ENCODE measurements at places on chromosomes 2 and 18.

DNA sequence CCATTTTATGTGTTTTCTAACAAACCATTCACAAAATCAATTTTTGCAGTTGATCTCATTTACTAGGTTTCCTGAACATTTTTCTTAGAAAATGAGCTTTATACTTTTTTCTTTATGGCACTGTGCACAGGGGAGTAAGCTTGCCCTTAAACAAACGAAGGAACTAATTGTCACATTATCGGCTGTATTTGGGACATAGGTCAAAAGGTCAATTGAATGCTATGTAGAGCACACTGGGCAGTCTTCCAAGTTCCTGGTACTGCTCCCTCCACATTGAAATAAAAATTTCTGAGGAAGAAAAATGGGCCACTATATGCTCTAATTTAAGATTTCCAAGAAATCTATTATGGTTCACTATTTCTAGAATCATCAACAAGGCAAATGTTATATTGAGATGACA lies 93.6 kb upstream of the TMEFF2 start:
- no peak for DNase-seq

GRCh38 chr2:120488531-120488930 lies 142.6 kb downstream of the INHBB start:
- DNase-seq = no peak

DNA sequence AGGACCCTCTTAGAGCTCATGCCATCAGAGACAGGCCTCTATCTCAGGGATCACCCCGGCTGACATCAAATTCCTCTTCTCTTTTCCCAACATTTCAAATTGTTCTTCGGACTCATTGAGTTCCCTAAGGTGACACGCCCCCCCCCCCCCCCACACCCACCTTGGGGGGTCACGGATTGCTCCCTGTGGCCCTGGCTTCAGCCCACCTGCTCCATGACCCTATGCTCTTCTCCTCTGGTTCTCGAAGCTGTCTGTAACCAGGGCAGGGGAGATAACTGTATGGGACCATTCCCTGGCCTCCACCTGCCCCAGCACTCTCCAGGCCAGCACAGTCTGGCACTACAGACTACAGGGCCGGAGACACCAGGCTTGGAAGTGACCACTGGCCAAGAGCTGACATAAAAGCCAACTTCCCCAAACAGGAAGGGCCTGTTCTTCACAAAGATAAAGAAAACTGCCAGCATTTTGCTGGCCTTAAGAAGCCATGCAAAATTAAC lies 7.1 kb downstream of the MTERF4 start:
- no peak for DNase-seq

- DNase-seq = no peak
Measured at GRCh38 chr2:170141865-170142264, 36.1 kb upstream of the MYO3B start.

DNA sequence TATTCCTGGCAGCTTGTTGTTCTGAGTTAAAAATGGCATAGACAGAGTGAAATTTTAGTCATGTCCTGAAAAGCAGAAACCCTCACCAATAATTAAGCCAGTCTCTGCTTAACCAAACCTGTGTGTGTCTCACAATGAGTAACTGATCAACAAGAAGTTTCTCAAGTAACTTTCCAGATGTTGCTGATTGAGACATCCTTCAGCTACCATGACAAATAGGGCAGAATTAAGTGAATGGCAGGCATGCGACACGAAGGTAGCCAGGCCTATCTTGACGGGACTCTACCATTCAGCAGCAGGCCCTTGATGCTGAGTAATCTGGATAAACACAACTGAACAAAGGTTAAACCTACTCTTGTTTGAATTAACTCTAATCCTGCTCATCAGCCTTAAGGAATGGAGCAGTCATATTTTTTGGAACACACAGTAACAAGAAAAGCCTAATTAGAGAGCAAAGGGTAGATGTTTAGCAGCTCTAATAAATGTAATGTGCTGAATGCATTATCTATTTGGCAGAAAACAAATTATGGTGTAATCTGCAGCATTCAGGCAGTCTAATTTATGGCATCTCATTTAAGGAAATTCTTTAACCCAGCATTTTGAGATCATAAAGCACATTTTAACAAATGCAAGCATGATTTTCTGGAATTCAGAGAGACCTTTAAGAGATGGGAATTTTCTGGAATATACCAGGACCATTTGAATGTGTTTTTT lies 159.5 kb upstream of the EPHA4 start:
- DNase-seq = no peak

DNA sequence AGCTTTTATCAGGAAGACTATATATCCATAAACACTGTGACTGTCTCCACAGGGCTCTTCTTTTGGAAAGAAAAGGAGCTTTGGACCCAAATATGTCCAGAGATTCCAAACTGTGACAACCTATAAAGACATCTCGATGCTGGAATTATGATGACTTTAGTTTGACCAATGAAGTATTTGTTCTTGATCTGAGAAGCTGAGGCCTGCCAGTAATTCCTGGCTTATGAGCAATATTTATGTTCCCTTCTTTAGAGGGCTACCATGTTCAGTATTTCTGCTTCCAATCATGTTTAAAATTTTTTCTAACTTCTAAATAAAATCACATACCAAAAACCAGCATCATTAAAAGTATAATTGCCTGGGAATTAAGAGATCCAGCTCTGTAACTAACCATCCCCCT lies 41.1 kb downstream of the FEZ2 start:
- no peak for DNase-seq

GRCh38 chr2:165573534-165574461 lies 104.3 kb downstream of the CSRNP3 start:
- peak; percentile 42 for DNase-seq

DNA sequence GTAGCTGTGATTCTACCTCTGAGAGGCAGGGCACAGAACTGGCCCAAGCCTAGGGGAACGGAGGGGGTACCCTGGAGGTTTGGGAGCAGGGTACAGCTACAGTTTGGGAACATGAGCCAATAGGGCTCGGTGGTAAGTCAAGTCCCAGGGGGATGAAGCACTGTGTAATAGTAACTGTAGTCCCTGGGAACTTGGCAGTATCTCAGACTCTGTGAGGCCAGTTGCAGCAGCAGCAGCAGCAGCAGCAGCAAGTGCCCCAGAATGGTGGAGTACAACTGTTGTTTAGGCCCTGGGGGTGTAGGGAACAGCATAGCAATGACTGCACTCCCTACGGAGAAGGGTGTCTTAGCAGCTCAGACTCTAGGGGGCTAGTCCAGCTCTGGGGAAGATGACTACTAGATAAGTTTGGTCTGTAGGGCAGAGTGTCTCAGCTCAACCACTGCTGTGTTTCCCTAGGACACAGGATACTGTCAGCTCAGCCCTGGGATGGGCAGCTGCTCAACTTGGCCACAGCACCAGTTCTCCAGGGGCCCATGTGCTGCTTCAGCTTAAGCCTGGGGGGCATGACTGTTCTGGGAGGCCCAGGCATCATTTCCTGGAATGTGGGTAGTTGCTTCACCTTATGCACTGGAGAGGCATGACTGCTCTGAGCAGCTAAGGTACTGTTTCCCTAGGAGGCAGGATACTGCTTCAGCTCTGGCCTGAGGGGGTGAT lies 20.5 kb downstream of the CARF start:
- DNase-seq = peak; percentile 71

DNA sequence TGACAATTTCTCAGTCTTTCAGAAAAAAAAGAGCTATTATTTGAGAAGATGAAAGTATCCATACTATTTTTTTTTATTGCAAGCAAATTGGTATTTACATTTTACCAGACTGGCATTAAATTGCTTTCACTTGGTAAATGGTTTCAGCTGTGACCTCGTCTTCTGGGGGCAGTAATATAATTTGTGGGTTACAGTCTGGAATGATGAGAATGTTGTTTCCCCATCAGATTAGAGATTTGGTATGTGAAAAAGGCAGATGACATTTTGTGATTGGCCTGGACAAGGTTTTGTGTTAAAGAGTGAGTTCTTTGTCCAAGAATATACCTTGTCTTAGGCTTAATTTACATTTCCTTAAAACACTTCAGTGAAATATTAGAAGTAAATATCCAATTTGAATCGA lies 390.1 kb upstream of the ST6GAL2 start:
- no peak for DNase-seq

DNA sequence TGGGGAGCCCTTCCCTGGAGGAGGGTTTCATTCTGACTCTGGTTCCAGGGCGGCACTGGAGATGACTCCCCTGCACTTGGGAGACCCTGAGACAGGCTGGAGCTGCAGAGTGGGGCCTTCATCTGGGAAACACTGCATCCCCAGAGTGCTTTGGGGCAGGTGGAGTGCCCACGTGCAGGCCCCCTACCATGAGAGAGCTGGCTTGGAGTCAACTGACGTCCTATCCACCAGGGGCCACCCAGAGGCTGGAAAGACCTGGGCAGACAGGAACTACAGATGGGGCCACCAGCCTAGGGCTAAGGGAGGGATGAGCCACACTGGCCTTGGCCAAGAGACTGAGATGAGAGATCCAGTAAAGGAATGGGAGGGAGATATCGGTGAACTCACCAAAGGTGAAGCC lies 153.8 kb downstream of the ASB1 start:
- DNase-seq = no peak

GRCh38 chr2:75464348-75464946 lies 96.3 kb downstream of the EVA1A start:
- DNase-seq = peak; percentile 12

DNA sequence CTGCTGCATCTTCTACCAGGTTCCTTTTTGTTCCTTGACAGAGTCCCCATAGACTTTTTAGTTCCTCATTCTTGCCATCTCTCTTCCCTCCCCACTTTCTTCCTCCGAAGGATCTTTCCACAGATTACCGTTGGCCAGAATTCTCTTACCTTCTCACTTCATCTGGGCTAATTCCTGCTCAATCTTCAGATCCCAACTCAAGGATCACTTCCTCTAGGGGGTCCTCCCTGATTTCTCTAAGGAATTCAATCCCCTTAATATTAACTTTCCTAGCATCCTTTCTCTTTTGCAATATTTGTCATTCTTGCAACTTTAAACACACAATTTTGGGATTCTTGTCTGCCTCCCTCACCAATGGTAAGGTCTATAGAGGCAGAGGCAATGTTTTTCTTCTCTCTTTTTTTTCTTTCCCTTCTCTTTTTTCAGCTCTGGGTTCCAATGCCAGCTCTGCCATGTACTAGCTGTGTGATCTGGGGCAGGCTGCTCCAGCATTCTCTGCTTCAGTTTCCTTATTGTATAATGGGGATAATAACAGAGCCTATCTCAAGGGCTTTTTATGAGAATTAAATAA lies 5.4 kb upstream of the KCNE4 start:
- no peak for DNase-seq

DNA sequence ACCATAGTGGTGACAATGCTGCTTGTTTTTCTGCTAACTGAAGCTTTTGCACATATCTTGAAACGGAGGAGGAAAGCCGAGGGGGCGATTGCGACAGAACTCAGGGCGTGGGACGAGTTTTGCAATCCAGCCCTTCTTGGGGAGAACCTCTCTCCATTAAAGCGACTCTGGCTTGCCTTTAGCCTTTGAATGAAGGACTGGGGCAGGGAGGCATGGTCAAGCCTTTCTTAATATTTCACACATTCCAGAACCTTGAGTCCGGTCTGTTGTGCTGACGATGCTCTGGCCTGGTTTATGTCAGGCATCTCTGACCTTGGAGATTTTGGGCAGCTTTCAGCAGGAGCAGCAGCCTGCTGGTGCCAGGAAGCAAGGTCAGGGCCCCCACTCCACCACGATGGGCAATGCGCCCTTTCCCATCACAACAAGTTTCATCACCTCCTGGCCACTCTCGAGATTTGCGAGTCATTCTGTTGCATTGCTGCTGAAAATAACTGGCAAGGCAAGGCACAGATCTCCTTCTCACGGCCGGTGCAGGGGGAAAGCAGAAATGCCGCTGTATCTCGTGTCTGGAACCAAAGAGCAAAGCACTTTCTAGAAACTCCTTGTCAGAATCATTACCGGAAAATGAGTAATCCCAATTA lies 10.8 kb downstream of the EMILIN2 start:
- DNase-seq = no peak

GRCh38 chr2:181362561-181362960 lies 94.6 kb upstream of the ITGA4 start:
- no peak for DNase-seq

GRCh38 chr2:200258881-200259576 lies 47.5 kb upstream of the SPATS2L start:
- DNase-seq = peak; percentile 85

GRCh38 chr2:26892922-26893524 lies 45.1 kb downstream of the DPYSL5 start:
- DNase-seq = no peak

- DNase-seq = no peak
Measured at GRCh38 chr18:58235001-58235436, 191.0 kb downstream of the NEDD4L start.
